Tibial artery (tissue), 4 donors: ENCODE measurements at places on chromosomes 5 and 9.

DNA sequence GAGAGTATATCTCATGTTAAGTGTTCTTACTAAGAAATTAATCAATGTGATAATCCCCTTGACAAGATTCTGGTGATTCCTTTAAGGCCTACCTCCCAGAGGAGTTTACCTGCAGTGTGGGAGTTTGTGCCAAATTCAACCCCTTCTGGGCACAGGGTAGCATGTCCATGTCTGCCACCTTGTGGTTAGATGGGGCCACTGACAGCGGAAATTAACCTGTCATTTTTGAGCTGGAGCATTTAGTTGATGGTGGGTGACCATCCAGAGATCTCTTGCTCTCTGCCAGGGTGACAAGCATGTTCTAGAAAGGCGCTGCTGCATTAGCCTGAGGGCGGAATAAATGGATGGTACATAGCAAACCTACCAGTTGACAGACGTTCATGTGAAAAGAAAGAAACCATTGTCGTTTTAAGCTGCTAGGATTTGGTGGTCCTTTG, 132.2 kb downstream of the FBXO4 start:
- no peak for DNase-seq

GRCh38 chr9:36163049-36163785, 6.0 kb upstream of the CCIN start:
- DNase-seq = peak; percentile 52

DNA sequence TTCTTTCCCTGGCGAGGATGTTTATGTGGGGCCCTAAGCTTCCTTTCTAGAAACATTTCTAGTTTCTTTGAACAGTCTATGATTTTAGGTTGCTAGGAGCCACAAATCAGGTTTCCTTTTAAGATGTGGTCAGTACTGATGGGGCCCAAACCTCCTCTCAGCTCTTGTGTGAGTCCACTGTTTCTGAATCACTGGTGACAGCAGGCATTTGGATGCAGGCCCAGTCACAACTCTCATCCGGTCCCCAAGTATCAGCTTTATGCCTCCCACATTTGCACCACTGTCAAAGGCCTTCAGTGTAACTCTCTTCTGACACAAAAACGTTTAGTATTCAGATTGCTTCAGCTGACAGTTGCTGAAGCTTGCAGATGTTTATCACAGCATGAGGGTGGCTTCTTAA, 7.8 kb downstream of the DMRT2 start:
- no peak for DNase-seq

GRCh38 chr9:137456061-137456863, 2.9 kb downstream of the NSMF start:
- no peak for DNase-seq

GRCh38 chr9:120642129-120642770, 62.3 kb upstream of the CDK5RAP2 start:
- DNase-seq = no peak

DNA sequence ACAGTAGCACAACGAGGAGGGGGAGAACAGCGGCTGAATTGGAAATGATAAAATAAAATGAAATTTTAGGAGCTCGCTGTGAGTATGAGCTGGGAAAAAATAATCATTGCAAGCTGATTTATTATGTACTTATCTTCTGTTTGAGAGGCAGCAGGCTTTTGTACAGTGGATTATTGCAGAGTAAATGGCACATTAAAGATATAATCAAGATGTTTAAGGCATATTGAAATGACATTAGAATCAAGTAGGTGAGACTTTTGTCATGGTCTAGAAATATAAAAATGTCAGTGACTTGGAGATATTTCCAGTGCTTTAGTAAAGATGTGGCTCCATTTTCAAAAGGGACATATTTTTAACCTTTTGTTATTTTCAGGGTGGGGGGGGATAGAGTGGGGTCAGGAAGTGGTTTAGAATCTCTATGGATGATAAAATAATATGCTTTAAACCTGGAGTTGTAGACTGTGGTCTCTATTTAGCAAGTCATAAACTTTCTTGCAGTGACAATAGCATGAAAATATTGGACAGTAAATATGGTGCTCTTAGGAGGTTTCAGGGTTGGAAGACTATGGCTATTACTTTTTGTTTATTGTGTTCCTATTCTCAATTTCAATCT, 46.8 kb downstream of the PTTG1 start:
- DNase-seq = no peak

GRCh38 chr9:92976431-92976830, 29.1 kb downstream of the FGD3 start:
- peak; percentile 35 for DNase-seq

DNA sequence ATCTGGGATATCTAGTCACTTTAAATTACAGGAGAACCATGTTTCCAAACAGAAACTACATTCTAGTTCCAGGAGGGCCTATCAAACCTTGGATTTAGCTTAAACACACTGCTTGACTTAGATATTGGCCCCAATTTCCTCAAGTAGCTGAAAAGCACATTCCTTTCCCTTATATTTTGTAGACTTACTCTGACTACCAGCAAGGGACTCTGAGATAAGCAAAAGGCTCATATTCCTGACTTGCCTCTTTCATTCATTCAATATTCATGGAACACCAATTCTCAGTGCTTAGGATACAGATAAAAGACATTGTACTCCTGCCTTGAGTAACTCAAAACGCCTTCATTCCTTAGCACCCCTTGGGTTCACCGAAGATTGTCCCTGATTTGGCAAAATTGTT, 11.8 kb downstream of the NR6A1 start:
- DNase-seq = no peak

GRCh38 chr5:37720550-37720952, 119.3 kb downstream of the GDNF start:
- no peak for DNase-seq

DNA sequence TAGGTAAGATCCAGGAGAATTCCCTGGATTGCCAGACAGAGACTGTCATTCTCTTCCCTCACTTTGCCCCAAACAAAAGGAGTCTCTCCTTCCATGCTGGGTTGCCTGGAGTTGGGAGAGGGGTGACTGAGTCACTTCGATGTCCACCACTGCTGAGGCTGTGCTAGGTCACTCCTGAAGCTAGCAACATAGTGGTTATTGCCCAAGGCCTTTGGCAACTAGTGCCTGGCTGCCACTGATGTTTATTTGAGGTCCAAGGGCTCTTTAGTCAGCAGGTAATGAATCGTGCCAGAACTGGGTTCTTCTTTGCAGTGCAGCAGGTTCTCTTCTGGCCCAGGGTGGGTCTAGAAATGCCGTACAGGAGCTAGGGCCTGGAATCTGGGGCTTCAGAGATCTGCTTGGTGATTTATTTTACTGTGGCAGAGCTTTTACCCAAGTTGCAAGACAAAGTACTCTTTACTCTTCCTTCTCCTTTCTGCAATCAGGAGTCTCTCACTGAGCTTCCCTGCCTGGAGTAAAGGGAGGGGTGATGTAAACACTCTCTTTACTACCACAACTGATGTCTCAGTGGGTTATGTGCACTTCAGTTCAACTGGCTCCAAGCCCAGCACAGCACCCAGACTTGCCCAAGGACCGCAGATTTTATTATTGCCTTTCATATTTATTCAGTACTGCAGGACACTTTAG, 155.7 kb upstream of the SH3GL2 start:
- DNase-seq = no peak

GRCh38 chr5:103013933-103014552, 105.9 kb downstream of the GIN1 start:
- no peak for DNase-seq

- peak; percentile 63 for DNase-seq
These were observed 1.1 kb upstream of the ZSWIM6 start for GRCh38 chr5:61330845-61331406.

DNA sequence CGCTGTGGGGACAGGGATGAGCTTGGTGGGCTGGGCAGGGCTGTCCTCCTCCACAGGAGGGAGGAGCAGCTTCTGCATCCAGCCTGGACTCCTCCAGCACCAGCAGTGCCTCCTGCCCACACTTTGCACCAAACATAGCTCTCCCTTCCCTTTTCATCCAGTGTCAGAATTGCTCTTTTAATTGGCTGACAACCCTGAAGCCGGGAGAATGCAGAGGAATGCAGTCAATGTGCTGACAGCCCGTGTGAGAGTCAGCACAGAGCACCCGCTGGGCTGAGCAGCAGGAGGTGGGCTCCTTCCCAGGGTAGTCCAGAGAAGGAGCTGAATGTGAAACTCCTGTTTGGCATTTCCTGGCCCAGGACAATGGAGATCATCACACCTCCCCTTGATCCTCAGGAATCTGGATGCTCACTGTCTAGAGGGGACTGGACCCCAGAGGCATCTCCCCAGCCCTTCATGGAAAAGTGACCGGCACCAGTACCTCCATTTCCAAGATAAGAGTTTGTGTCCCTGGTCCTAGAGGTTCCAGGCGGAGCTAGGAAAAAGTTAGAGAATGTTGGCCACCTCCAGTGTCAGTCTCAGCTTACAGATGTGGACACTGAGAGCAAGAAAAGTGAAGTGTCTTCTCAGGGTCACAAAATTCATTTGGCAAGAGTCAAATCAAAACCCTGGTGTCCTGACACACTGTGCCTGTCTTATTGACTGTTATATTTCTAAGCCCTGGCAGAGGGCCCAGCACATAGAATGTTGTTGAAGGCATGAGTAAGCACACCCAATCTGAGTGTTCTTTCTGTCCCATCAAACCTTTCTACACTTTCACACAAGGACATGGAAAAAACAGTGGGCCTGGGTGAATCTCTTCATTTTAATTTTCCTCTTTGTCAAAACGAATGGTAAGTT, 202.1 kb downstream of the SNX18 start:
- no peak for DNase-seq

DNA sequence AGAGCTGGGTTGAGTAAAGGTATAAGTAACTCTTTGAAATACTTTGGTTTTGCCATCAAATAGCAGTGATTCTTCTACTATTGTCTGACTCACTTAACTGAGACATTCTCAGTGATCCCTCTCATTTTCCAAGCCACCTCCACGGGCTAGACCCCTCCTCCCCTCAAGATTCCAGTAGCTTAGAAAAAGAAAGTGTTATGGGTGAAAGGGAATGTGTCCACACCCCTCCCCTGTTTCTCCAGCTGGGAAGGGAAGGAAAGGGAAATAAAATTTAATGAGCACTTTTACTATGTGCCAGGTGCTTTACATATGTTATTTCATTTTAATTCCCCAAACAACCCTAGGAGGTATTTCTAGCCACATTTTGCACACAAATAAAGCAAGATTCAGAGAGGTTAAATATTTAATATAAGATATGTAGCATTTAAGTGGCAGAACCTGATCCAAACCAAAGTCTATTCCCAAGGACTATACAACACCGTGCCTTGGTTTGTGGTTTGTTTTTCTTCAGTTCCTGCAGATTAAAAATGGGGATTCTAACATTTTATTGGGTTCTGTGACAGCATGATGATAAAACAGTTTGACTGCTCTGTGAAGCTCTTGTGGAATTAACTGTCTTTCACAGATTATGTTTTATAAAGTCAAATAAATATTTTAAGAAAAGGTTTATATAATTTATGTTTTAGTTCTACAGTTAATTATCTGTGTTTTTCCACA, 135.9 kb downstream of the ZSWIM6 start:
- no peak for DNase-seq

DNA sequence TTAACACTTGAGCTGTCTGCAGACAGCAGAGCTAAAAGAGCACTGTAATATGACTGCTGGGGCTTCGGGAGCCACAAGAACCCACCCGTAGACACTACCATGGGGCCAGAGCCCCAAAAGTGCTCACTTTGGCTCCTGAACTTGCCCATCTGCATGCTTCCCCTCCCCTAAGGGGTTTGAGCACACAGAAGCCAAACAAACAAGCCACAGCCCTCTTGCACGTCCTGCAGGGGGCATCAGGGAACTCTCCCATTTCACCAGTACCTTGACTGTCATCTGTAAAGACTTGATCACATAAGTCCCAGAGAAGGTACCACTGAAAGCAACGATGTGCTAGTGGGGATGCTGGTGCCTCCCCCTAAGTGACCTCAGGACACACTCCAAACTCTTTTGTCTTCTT, 681.8 kb downstream of the SEMA5A start:
- DNase-seq = no peak

DNA sequence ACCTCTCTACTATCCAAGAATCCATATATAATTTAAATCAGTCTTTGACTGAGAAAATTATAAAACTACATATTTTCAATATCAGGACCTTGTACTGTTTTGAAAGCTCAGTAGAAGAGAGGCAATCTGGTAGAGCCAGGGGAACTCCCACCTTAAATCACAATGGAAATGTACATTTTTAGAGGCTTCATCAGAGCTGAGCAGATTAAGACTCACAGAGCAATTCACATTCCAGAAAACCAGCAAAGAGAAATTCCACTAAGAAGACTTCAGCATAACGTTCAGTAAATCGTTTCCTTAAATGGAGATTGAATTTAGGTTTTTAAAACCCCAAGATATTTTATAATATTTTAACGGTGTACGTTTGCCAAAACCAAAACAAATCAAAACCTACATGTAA, 227.8 kb upstream of the TRPM3 start:
- DNase-seq = no peak

DNA sequence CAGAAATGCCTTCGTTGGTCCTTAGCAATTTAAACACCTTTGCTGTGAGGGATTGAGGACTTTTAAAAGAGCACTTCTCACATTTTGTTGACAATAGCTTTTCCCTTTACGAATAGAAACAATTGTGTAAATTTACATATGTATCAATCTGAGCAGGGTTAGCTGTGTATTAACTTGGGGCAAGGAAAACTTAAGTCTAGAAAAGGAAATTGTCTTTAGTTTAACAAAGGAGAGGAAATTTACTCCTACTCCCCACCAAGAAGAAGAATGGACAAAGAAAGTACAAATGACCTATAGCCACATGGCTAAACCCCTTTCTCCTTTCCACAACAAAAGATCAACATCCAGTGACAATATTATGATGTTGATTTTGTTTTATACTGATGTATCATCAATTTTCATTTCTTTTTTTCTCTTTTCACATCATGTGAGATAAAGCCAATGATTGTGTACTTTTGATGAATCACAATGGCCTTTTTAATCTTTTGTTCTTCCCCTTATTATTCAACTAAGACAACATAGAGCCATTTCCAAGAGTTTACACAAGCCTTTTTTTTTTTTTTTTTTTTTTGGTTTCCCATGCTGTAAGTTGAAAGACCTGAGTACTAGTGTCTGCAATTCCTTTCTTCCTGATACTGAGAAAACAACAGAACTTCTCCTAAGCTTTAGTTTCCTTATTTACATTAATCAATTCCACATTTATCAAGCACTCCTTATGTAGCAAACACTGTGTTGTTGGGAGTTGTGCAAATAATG, 19.0 kb downstream of the FOXB2 start:
- no peak for DNase-seq

GRCh38 chr9:111943200-111943599, 46.6 kb downstream of the UGCG start:
- no peak for DNase-seq

DNA sequence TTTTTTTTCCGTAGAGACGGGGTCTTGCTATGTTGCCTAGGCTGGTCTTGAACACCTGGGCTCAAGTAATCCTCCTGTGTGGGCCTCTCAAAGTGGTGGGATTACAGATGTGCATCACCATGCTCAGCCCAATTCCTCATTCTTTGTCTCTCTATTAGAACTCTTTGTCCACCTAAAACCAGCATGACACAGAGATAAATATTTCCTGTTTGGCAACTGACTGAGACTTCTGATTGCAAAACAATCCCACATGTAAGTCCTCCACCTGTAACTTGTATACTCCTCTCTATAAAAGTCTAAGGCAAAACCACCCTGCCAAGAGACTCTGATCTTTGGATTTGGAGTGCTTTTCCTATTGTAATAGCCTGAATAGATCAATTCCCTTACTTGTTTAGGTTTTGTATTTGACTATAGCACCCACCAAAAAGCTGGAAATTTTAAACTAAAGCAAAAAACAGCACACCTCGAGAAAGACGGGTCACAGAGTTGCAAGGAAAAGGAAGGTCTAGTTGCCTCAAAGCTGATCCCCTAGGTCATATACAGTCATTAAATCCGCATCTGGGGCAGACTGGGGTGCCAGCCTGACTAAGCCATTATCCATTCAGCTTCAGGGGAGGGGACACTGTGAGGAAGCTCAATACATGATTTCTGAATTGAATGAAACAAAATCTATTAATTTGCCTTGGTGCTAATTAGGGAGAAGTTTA, 13.5 kb upstream of the KIF27 start:
- no peak for DNase-seq
